ENCODE measurements at places on chromosomes 5 and 9.

DNA sequence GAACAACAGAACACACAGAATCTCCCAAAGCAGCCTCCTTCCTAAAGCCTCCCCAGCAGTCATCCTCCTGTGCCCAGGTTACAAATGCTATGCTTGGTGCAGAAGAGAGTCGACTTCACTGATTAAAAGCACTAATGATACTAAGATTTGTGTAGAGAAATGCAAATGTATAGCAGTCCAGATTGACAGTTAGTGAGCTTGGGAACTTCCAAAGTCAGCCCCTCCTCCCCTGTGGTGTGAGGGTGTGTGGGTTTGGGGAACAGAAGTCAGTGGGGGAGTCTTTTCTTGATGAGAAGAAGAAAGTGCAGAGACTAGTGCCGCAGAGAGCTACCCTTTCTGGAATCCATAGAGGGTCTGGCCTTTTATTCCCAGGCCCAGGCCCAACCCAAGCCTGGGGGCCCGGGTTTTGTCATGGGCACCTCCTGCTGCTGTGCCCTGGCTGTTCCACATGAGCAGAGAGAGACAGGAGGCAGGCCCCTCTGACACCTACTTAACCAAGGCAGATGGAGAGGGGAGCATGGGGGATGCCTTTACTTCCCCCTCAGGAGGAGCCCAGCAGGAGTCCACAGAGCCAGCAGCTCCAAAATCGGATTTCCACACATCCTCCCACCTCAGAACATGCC is 173.3 kb downstream of the DENND1A start:
- no peak for DNase-seq

DNA sequence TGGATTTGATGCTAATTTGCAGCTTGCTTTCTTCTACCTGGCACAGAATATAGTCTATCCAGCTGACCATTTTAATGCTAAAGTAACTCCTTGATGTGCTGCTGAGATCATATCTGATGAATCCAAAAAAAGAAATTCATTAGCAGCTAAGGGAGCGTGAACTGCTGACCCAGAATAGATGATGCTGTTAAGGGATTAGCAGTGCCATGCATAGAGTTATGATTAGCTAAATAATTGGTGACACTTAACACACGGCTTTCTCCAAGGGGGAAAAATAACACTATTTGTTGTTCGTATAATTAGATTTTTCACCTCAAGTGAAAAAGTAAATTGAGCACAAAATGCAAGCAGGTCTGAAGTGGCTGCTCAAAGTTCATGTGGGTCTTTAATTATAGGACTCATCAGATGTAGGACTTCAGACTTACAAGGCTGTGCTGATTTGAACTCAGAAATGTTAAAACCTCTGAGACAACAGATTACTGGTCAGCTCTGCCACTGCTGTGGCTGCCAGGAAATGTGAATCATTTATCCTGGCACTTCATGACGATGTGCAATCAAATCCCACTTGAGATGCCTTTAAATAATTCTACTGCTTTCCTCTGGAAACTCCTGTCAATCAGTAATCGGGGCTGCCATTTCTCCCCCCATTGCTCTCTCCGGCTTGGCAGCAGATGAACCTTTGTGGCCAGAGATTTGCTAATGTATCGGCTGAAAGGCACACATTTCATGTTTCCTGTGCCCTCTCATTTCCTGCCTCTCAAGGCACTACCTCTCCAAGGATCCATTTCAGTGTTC is 291.6 kb upstream of the C9orf72 start:
- no peak for DNase-seq

GRCh38 chr9:29556317-29556716 is 1983.0 kb upstream of the C9orf72 start:
- DNase-seq, result no peak

GRCh38 chr9:33320568-33321261 is 30.4 kb downstream of the NFX1 start:
- DNase-seq, result no peak

GRCh38 chr5:128662997-128663396 is 125.0 kb upstream of the FBN2 start:
- no peak for DNase-seq

DNA sequence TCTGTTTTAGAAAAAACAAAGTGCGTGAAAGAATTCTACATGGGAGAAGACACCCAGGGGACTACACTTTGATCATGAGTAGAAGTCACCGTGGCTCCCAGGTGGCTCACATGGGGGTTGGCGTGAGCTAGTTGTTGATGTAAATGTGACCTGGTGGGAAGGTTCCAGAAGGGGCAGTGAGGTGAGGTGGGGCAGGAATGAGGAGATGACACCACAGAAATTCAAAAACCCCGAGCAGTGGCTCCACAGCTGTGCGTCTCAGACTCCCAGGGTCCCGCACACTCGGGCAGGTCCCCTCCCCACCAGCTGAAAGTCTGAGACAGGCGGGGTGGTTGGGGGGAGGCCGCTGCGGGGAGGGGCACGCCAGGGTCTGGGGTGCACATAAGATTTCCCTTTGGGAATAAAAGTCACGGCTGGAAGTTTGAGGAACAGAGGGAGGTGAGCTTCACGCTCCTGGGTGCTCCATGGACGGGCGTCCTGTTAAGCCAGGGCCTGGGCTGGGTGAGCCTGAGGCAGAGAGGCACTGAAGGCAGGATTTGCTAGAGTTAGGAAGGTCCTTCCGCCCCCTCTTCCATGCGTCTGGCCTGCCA is 29.9 kb downstream of the GLT6D1 start:
- no peak for DNase-seq

- DNase-seq, result no peak
These were observed 11.0 kb downstream of the PRXL2C start for GRCh38 chr9:96644137-96644536.

DNA sequence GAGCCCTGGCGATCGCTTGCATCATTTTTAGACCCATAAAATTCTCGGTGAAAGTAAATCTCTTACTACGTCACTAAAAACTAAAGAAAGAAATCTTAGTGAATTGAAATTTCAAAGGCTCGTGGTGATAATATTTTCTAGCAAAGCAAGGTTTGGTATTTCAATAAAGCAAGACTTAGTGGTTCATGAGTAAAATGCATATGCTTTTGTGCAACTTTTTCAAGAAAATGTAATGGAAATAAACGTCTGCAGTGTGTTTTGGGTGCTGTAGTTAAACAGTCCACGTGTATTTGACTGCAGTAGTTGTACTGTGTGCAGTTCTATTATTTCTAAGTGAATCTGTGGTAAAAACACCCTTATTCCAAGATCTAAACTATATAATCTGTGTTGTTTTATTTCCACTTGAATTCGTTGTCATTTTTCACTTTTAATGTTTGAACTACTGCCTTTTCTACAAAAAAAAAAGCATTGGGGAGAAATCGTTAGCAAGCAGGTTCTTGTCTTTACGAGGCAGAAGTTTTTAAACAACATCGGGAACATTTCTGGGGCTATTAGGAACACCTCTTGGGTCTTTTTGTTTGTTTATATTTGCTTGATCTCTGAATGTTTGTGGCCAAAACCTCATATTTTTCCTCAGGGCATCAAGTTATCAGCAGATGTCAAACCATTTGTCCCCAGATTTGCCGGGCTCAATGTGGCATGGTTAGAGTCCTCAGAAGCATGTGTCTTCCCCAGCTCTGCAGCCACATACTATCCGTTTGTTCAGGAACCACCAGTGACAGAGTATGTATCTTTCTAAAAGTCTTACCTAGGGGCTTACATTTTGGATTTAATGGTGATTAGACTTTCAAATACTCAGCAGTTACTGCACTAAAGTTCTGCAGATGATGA is 960 bp downstream of the SECISBP2 start:
- no peak for DNase-seq

DNA sequence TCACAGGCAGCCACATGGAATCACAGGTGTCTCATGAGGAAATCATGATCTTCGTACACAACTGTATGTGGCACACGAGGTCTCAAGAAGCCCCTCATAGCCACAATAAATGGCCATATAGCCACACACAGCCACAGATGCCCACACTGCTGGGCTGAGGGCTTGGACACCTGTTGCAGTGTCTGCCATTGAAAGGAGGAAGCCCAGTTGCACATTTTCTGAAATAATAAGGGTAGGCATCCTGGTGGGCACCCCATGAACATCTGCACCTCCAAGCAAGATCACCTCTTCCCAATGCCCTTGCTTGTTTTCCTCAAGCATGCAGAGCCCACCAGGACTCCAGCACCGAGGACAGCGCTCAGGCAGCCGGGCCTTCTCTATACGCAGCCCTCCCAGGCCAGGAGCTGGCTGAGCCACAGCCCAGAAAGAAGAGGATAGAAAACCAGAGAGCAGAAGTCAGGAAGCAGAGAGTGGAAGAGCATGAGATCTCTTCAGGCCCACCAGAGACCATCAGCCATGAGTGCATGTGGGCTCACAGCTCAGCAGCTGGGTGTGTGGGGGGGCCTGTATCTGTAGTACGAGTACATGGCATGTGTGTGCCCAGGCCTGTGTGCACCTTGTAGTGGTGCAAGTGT is 1.0 kb upstream of the ACSL6 start:
- DNase-seq, result no peak
